Muscle of leg (tissue), 16 donors: ENCODE measurements at places on chromosomes 2 and 18.
A peak's percentile ranks its signal among the peaks of the same experiment; 100 is the strongest.

DNA sequence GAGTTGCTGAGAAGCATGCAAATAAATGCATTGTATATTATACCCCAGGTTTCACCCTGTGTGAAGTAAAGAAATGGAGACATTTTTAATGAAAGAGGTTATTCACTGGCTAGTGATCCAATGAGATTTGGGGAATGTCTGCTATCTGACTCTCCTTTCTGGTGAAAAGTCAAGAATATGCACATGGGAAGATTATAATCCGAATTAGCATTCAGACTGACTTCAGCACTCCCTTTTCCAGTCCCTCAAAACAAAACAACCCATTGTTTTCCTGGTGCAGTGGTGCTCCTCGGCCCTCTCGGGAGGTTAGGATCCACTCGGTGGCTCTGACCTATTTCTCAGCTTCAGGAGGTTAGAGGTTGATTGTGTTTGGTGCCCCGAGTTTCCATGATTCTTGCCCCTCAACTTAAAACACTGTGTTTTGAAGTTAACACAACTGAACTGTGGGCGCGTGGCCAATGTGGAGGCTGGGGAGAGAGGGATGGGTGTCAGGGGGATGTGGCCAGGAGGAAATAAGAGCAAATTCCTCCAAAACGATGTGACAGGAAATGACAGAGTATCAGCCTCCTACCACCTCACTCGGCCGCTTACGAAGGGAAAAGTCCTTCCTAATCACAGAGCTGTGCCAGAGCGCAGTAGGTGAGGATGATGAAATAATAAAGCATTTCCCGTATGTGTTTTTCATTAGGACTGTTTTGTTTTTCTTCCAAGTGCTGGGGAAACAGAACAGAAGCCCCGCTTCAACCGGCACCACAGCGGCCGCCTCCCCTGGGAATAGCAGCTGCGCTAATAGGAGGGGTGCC is 440.1 kb downstream of the MTX2 start:
- DNase-seq: peak; percentile 46

DNA sequence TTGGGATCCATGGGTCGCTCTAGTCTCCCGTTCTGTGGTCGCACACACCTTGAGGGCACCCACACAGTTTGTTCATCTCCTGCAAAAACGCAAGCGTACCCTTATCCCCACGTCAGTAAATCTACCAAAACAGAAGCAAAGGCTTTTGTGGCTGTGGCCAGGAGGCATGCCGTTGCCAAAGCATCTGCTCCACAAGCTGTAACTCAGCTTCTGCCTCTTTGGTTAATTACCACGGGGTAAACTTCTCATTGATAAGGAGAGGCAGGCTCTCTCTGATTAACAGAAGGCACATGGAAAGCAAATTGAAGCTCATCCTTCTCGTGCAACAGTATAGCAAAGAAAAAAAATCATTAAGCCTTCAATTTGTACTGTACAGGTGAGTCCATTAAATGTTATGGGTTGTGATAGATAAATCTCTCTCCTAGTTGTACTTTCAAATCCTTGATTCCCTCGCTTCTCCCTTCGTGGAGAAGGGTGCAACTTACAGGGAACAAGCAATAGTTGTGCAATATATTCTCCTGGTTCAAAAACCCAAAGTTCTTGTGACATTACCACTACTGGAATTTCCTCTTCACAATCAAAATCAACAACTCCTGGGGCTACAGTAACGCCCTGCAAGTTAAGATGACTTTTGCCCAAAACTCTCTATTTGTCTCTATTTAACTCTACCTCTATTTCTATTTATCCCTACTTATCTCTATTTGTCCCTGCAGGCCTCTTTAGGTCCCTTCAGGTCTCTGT is 10.3 kb downstream of the PECR start:
- no peak for DNase-seq

DNA sequence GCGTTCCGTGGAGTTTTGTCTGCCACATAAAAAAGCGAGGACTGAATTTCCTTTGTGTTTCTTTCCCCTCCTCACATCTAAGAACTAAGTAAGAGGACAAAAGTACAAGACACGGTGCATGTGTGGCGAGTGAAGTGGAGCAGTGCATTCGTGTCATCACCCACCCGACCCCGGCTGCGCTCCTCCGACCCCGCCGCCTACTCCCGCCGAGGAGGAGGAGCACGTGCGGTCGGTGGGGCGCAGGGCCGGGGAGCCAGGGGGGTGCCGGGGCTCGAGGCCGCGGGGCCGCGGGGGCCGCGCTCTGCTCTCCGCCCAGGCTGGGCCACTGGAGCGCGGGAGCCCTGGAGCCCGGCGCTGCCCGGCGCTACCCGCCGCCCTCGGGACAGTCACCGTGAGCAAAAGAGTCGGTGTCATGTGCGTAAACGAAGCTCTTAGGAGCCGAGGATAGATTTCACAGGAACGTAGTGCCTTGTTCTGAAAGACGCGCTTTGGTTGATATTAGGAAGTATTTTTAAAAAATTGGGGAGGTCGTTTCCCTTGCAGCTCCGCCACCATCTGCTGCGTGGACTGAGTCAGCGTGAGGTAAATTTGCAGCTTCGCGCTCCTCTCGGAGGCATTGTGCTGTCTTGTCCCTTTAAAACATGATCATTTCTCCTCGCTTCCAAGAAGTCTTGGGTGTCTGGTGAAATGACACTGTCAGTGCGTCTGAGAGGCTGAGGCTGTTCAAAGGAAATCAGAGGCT is 11.0 kb downstream of the TBR1 start:
- peak; percentile 62 for DNase-seq

DNA sequence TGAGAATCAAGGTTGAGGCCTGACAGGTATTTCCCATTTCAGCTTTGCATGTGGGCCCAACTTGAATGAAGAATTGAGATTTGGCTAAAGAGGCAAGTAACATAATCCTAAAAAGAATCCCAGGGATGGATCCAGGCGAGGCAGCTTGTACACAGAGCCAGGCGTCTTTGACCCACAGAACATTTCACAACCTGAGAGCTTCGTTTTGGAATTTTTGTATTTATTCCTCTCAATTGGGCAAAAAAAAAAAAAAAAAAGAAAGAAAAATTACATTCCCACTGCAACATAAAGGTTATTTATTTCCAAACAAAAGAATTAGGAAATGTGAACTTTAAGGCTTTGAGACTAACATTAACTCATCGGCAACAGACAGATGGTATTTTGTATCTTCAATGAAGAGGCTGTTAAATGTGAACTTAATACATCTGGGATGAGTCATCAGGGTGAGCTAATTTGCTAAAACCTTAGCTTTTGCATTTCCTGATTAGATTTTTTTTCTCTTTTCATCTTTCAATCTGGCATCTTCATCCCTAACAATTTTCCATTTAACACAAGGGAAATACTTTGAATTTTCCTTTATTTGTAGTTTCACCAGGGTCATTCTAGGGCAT is 478.5 kb upstream of the TNP1 start:
- DNase-seq: peak; percentile 65
